Epithelial cell of proximal tubule (primary cell): ENCODE measurements at places on chromosomes 5 and 9. TPM values are rescaled to one million over a fixed set of nuclear protein-coding genes. Genes with fewer than 3 reads are reported as not detected.

CARTPT gene
- not detected in 2 replicates for total RNA-seq

SLC25A2 gene
- total RNA-seq: 0.29 TPM in 1 of 2 replicates, not detected in the other

IGFBPL1 gene
- 4.3 and 8.8 TPM in 2 replicates for total RNA-seq

CCDC180 gene
- total RNA-seq: 0.29 and 0.75 TPM in 2 replicates

TRIM23 gene
- 6.3 and 8.5 TPM in 2 replicates for total RNA-seq

NUTM2G gene
- not detected in 2 replicates for total RNA-seq

C1QTNF3 gene
- 0.36 and 2.8 TPM in 2 replicates for total RNA-seq
